ENCODE measurements at places on chromosomes 1 and 21. TPM values are rescaled to one million over a fixed set of nuclear protein-coding genes. Genes with fewer than 3 reads are reported as not detected.

DNA sequence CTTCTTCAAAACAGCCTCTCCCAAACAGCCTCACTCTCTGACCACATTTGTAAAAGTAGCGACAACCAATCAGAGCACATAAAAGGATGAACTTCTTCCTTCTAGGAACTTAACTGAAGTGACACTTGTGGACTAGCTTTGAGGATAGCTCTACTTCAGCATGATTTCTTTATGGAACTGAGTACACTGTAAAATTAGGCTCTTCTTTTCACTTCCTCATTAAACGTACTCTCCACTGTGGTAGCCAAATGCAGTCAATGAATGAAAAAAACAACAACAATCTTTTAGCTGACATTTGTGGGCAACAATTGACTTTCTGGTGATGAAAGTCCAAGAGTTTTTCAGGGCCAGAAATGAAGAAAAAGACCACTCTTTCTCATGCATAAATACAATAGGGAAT lies 9.6 kb downstream of the LRRC53 start:
- DNase-seq, result no peak

DNA sequence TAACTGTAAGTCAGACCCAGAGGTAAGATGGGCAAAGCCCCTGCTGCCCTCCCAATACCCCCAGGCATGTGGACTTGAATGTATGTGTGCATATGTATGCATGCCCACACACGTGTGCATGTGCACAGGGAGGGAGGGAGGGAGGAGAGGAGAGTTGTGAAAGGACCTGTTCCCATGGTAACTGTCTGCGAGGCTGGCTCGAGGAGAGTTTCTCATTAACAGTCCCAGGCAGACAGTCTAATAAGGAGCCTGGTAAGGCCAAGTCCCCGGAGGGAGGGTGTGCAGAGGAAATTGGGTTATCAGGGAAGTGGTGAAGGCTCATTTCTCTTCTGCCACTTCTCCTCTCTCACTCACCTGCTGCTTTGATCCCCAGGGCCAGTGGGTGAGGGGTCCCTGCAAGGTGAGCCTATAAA lies 74.9 kb downstream of the NFASC start:
- DNase-seq, result no peak

DNA sequence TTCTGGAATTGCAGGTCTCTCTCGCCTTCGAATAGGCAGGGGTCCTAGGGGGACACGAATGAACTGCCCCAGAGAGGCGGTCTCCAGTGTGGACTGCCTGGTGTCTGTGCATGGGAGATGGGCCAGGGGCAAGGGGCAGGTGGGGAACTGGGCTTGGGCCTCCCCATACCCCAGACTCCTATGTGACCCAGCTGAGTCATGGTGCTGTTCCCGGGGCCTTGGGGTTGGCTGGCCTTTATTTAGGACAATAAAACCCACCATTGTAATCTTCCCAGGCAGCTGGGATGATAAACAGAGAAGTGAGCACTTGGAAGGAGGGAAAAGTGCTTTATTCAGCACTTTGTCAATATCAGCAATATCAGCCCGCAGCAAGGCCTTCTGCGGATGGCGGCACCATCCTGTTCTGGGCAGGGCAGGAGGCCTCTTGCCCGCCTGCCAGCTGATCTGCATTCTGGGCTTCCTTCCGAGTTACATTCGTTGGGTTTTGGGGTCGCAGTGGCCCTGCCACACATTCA lies 209.0 kb upstream of the TMEM51 start:
- DNase-seq, result no peak

GRCh38 chr1:226881515-226882185 lies 11.2 kb downstream of the PSEN2 start:
- no peak for DNase-seq

GRCh38 chr1:223227031-223227430 lies 84.0 kb upstream of the TLR5 start:
- no peak for DNase-seq

DNA sequence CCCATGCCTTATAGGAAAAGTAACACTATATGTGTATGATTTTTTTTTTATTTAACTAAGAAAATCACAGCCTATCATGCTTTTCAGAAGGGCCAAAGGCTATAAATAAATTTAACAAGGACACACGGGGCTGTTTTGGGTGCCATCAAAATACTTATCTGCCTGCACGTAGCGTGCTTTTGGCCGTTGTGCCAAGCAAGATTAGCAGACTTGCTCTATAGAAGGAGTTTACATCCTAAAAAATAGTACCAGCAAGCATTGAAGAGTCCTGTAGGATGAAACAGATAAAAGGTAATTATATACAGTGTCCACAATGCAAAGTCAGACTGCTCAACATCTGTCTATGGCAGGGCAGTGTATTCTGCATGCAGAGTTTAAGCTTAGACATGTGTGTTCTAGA lies 3.7 kb downstream of the OLIG1 start:
- DNase-seq, result no peak

DNA sequence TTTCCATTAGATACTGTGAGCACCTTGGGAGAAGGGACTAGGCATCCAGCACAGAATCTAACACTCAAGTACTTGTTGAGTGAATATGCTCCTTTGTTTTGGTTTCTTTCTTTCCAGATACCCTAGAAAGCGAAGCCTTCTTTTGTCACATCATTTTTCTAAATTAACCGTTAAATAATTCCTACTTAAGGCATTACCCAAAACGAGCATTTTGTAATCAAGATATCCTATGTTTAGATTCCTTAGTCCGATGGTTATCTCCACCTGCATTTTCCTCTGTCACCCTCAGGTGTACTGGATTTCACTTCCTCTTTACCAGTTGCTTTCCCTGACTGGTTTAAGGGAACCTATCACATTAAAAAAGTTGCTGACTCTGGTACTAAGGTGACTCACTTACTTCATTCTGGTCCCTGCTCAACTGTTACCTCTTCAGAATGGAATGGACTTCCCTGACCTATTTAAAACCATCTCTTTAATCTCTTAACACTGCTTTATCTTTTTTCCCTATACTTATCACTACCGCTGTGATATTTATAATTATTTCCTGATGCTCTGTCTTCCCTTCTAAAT lies 3.2 kb downstream of the B3GALNT2 start:
- no peak for DNase-seq

The SDC3 gene
- total RNA-seq, result 0.30 TPM

GRCh38 chr1:234837713-234838112 lies 227.7 kb upstream of the IRF2BP2 start:
- no peak for DNase-seq

- no peak for DNase-seq
Observed at GRCh38 chr21:44286716-44287632, 1.3 kb downstream of the AIRE start.

GRCh38 chr1:168321945-168322344 lies 41.3 kb downstream of the TBX19 start:
- DNase-seq, result no peak

DNA sequence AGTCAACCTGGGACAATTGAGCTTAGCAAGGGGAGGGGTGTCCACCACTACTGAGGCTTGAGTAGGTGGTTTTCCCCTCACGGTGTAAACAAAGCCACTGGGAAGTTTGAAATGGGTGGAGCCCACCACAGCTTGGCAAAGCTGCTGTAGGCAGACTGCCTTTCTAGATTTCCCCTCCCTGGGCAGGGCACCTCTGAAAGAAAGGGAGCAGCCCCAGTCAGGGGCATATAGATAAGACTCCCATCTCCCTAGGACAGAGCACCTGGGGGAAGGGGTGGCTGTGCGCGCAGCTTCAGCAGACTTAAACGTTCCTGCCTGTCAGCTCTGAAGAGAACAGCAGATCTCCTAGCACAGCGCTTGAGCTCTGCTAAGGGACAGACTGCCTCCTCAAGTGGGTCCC lies 758.4 kb downstream of the LTN1 start:
- DNase-seq, result no peak

GRCh38 chr1:111412839-111413238 lies 14.7 kb downstream of the OVGP1 start:
- DNase-seq, result no peak

The SPRR2E gene
- total RNA-seq, result not detected

DNA sequence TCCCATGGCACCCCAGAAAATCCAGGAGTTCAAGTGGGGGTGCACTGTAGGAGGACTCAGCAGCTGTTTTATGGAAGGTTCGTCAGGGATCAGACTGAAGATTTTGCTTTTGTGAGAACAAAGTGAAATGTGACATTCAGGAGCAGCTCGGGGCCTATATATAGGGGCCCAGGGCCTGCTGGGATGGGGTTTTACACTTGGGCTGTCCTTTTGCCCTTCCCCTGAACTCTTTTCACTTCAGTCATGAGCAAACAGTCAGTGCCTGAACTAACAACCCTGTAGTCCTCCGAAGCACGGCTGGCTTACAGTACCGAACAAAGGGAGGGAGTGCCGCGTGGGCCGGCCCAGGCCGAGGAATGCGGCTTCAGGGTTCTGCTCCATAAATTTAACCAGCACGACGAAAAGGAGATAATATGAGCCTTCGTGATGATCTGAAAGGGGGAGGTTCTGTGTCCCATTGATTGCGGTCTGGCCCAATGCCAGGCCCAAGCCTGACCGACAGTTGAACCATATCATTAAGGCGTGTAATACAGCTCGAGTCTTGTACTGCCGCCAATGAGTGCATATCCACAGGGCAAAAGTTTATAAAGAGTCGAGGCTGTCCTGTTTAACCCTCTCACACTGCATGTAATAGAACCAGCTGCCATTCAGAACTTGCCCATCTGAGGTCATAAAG lies 139.9 kb downstream of the DHRS3 start:
- DNase-seq, result peak; percentile 27

The FNDC5 gene
- not detected for total RNA-seq

GRCh38 chr1:228007801-228008341 lies 1.1 kb downstream of the WNT3A start:
- no peak for DNase-seq

The PAPPA2 gene
- 0.07 TPM for total RNA-seq

- no peak for DNase-seq
Observed at GRCh38 chr1:20425622-20426021, 60.4 kb downstream of the CAMK2N1 start.

DNA sequence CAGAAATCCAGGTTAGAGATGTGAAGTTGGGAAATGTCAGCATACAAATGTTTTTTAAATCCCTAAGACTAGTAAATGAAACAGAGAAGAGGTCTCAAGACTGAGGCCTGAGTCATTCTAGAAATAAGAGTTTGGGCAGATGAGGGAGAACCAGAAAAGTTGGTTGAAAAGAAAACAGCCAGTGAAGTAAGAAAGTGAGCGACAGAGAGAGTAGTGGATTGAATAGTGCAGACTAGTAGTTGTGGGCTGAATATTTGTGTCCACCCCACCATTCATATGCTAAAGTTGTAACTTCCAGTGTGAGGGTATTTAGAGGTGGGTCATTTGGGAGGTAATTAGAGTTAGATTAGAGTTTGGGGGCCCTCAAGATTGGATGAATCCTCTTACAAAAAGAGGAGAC lies 889.2 kb downstream of the TTLL7 start:
- DNase-seq, result no peak

DNA sequence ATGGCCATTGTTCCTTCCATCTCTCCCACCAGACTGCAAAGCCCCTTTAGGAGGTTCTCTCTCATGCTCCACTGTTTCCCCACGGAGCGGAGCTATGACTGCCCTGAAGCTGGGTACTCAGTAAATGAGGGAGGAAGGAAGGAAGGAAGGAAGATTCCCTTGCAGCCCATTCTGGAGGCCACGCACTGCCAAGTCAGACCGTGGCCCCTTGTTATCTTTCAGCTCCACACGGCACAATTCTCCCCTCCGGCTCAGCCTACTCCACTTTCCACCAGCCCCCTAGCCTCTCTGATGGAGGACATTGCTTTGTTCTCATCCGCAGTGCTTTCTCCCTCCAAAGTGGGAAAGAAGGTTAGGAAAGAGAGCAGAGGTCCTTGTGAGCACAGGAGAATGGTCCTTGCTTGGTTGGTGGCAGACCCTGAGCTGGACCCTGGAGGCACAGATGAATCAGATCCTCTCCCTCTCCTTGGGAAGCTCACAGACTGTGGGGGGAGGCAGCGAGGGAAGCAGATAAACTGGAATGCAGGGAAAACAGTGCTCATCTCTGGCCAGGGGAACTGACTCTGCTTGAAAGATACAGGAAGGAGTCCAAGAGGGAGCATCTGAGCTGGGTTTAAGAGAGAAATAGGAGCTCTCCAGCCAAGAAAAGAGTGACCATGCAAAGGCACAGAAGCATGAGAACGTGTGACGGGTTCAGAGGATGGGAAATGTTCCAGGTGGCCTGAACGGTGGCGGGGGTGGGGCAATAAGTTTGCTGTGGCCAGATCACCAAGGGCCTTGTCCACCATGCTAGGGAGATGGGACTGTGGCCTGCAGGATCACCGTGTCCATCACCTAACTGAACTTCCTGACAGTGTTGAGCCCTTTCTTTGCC lies 52.6 kb downstream of the GLIS1 start:
- no peak for DNase-seq

DNA sequence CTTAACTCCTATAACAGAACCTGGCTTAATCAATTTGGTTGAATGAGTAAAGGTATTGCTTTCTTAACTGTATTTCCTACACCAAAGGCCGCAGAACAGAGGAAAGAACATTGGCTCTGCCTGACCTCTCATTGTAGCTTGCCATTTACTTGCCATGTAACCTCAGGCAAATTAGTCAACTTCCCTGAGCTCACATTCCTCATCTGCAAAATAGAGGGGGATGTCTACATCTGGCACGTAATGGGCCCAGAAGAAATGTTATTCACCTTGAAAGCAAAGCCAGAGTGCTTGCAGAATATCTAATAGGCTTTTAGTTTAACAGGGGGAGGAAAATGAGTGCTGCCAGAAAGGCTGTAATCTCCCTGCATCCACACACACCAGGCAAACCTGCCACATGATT lies 44.3 kb downstream of the LAMC2 start:
- no peak for DNase-seq

- DNase-seq, result no peak
Observed at GRCh38 chr1:87210151-87210550, 118.5 kb upstream of the LMO4 start.

- DNase-seq, result no peak
Observed at GRCh38 chr1:22080191-22080590, 27.7 kb downstream of the CDC42 start.

DNA sequence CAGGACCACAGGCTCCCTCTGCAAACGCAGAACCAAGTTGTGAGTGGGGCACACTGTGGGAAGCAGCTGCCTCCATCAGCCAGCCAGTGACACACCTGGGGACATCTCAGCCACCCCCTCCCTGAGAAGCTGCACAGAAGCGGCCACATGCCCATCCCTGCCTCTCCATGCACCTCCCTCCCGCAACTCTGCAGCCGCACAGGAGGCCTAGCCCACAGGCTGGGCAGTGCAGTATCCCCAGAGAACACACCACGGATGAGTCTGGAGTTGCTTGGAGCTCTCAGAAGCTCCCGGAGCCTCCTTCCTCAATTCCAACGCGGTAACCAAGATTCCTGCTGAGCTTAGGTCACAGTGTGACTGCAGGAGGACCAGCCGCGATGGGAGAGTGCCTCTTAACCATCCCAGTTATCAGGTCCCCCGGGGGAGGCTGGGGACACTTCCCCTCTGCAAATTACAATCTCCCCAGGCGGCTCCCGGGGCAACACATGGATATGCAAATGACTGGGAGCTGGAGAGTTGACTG lies 1.2 kb upstream of the WNT3A start:
- DNase-seq, result no peak
